ENCODE measurements at places on chromosomes 6 and 20.

DNA sequence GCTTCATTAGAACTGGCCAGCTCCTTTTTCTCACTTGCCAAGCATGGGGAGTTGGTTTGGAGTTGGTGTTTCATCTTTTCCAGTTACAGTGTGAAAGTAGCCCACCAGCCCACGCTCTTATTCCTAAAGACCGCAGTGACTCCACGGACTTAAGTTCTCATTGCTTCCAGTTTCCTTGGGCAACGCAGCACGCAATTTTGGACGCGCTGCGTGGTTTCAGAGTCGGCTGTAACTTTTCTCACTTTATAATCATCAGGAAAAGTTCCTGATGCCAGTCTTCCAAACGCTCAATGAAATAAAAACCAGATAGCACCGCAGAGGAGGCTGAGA, 381 bp upstream of the PEX7 start:
- DNase-seq: no peak

GRCh38 chr6:2179950-2180349, 65.5 kb downstream of the GMDS start:
- DNase-seq: no peak

- no peak for DNase-seq
These were observed 18.4 kb upstream of the TNFRSF6B start for GRCh38 chr20:63678071-63678470.

- no peak for DNase-seq
These were observed 291.8 kb upstream of the FOXQ1 start for GRCh38 chr6:1020133-1020532.

GRCh38 chr6:5950361-5950785, 56.4 kb downstream of the NRN1 start:
- DNase-seq: peak; percentile 35

- DNase-seq: no peak
These were observed 170.2 kb upstream of the PLN start for GRCh38 chr6:118377711-118378414.

DNA sequence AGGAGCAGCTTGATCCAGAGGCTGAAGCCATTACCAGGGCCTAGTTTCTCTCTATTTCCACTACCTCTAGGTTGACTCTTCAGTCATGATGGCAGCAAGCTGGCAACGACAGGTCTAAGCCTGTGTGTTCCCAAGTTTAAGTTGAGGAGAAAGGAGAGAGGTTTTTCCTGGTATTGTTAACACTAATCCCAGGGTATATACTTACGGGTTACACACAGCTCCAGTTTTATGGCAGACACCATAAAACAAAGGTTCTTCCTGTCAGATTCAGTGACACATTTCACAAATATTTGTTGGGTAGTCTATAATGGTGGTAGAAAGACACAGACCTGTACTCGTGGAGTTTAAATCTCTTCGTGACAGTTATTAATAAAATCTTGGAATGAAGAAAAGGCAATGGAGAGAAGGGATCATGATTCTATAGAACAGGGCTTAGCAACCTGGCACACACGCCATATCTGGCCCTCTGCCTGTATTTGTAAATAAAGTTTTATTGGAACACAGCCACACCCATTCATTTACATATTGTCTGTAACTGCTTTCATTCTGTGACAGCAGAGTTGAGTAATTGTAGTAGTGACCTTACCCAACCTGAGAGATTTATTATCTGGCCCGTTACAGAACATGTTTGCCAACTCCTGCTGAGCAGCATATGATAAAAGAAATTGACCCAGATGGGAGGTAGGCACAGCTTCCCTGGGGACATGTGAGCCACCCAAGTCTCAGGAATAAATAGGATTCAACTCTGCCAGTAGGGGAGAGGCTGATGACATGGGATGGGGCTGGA, 323.3 kb downstream of the CDH4 start:
- no peak for DNase-seq

GRCh38 chr6:33095681-33096080, 19.9 kb downstream of the HLA-DPB1 start:
- no peak for DNase-seq

DNA sequence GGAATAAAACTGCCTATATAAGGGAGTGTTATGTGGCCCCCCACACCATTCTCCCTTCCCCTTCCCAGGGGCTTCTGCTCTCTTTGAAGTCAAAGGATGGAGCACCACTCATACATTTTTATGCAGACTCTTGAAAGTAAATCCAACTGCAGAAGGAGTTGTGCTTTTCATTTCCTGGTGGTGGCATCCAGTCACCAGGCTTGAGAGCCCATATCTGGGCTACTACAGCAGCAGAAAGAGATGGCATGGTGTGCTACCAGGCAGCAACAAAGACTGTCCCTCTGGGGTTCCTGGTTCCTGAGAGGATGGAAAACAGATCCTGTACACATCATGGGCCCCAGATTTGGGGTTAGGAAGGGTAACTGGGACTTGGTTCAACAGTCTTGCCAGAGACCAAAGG, 226.4 kb downstream of the CLIC5 start:
- no peak for DNase-seq

DNA sequence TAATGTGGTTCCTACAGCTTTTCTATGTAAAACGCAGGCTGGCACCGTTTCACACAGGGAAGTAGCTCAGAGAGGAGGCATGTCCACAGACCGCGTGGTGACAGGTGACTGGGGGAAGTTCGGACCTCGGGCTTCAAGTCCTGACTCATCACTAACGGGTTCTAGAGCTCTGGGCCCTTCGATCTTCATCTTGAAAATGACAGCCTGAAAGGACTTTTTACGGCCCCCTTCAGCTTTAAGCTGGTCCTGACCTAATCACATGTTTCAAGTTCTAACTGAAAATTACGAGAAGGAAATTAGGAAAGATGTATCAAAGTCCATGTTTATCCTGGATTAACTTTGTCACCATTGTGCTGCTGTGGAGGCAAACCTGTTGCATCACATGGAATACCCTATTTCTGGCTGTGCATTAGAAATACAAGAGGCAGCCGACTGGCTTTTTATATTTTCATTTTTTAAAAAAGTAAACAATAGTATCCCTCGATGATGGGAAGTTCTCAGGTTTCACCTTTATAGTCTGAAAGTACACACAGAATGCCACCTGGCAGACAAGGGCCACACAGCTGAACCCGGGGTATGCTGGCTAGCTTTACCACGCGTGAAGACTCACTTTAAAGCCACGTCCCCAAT, 2.0 kb downstream of the MAN1A1 start:
- DNase-seq: no peak

DNA sequence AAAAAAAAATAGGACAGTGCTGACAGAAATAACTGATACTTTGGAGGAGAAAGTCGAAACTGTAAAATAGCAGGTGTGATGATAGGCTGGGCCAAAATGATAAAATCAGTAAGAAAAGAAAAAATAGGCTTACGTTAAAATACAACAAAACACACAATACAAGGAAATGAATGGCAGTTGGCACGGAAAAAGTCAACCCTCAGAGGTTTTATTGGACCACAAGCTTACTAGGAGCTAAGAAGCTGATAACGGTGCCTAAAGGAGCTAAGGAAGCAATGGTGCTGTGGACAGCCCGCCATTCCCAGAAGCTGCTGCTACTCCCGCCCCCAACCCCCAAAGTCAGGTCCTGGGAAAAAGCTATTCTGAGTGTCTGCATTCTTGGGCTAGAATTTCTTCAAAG, 55.9 kb upstream of the RNF146 start:
- DNase-seq: no peak
